NCI-H187 treated with DMSO at 0.1 percent for 48 hours (cell line): ENCODE measurements at places on chromosomes 7 and 10.

GRCh38 chr7:71486856-71487628, 355.1 kb downstream of the GALNT17 start:
- no peak for DNase-seq

DNA sequence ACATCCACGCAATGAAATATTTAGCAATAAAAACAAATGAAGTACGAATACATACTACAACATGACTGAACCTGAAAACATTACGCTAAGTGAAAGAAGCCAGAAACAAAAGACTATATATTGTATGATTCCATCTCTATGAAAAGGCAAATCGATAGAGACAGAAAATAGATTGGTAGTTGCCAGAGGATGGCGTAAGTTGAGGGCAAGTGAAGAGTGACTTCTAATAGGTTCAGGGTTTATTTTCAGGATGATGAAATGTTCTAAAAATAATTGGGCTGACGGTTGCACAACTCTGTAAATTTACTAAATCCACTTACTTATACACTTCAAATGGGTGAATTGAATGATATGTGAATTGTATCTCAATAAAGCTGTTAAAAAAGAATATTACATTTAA, 39.5 kb upstream of the TECTB start:
- DNase-seq = no peak

DNA sequence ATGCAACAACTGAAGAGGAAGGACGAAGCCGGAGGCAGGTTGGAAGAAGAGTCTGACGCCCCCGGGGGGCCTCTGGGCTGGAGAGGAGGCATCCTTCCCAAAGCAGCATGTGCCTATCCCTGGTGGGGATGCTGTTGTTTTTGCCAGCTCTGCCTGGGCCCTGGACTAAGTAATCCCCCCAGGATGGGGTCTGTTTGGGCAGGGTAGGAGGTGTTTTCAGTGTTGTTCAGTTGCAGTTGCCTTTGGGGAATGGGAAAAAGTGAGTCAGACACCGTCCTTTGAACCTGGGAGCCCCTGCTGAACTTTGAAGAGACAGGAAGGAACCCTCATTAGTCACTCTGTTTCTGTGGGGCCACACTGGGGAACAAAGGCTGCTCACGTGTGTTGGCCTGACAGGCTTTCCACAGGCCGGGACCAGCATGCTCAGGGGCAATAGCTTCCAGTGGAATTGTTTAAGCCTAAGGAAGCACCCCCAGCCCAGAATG, 35.2 kb upstream of the GDF10 start:
- no peak for DNase-seq

DNA sequence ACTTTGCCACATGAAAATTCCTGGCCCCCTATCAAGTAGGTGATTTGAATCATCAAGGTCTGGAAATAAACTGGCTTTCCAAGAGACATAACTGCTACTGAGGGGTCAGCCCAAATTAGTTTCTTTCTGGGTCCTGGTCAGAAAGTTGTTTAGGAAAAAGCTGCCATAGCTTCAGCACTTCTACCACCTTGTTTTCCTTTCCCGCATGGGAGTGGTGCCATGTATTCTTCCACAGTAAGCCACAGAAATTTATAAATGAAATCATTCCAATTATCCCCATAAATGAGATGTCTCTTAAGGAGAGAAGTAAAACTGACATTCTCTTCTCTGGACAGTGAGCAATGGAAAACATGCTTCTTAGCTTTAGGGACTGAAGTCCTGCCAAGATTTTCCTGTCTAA, 80.8 kb downstream of the PHYHIPL start:
- DNase-seq = no peak

- no peak for DNase-seq
Observed at GRCh38 chr7:103307503-103308231, 10.4 kb downstream of the PMPCB start.

- DNase-seq = no peak
Observed at GRCh38 chr10:119640384-119640783, 10.8 kb upstream of the BAG3 start.

GRCh38 chr10:46528675-46529615, 27.5 kb downstream of the GPRIN2 start:
- no peak for DNase-seq

DNA sequence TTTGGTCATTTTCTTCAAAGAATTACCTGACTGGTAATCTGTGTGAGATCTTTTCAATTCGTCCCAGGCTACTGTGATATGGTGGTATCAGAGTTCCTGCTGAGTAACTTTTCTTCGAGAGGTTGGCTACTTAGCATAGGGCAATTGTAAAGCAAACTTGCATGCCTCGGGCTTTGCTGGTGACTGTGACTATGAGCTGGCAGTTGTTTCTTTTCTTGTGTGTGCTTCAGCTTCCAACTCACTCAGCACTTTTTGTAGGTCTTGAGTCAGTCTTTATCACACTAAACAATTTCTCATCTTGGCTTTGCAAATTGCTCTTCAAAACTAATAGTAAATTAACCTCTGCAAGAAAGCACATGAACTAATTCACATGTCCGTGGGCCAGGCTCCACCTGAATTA, 44.3 kb downstream of the PRR15 start:
- no peak for DNase-seq

DNA sequence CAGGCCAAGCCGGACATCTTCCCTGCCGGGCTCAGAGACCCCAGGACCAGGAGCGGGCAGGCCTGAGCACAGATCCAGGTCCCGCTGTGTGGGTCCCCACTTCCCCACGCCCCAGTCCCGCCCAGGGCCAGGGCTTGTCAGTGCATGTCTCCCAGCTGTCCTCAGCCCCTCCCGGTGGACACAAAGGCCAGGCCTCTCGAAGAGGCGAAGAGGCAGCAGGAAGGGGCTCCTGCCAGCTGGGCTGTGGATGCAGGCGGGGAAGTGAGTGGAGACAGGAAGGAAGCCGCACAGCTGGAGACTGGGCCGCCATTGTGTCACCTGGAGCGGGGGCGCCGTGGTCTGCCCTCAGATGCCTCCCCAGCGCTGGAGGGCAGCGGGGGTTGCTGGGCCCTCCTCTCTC, 4.8 kb downstream of the GRIFIN start:
- no peak for DNase-seq

- no peak for DNase-seq
Observed at GRCh38 chr7:33895025-33895804, 10.1 kb upstream of the BMPER start.

DNA sequence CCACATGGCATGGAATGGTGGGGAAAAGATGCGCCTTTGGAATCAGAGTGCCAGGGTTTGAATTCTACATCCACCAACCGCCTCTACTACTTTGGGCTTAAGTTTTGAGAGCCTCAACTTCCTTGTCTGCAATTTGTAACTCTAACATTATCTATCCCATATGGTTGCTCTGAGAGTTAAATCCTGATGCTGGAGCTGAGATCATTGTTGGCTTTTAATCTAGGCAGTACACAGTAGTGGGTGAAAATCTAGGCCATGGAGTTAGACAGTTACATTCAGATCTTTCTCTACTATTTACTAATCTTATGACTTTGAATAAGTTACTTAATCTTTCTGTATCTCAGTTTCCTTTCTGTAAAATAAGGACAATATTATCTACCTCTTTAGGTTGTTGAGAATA, 149.7 kb upstream of the AOAH start:
- DNase-seq = no peak

DNA sequence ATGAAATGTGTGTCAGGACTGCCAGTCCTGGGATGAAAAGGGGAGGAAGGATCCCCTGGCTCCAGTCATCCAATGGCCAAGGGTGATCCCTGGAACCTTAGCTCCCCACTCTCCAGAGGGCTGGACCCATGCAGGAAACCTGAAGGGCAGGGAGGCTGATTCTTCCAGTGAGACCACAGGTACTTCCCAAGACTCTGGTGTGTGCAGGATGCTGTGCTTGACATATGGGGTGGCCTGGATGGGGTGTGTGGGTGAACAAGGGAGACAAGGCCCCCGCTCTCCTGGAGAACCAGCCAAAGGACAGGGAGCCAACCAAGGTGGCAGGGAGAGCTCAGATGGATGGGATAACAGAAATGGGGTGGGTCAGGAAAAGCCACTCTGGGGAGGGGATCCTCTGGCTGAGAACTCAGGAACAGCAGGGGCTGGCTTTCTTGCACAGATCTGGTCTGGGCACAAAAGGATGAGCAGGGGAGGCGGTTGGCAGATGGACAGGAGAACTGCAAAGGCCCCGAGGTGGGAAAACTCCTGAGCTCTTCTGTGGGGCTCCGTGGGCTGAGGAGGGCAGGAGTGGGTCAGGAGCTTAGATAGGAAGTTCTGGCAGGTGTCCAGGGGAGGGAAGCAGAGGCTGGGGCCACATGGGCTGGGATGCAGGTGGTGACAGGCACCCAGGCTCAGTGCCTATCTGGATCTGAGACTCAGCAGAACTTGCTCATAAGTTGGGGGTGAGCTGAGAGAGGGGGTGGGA, 100.6 kb downstream of the ARHGAP22 start:
- no peak for DNase-seq

DNA sequence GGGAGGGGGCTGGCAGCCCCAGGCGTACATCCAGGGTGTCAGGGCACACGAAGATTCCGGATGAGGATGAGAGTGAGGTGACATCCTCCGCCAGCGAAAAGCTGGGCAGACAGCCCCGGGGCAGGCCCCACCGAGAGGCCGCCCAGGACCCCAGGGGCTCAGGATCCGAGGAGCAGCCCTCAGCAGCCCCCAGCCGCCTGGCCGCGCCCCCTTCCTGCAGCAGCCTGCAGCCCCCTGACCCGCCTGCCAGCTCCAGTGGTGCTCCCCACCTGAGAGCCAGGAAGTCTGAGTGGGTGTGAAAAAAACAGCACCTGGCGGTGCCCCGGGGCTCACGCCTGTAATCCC, 3.2 kb downstream of the GJD4 start:
- DNase-seq = no peak

DNA sequence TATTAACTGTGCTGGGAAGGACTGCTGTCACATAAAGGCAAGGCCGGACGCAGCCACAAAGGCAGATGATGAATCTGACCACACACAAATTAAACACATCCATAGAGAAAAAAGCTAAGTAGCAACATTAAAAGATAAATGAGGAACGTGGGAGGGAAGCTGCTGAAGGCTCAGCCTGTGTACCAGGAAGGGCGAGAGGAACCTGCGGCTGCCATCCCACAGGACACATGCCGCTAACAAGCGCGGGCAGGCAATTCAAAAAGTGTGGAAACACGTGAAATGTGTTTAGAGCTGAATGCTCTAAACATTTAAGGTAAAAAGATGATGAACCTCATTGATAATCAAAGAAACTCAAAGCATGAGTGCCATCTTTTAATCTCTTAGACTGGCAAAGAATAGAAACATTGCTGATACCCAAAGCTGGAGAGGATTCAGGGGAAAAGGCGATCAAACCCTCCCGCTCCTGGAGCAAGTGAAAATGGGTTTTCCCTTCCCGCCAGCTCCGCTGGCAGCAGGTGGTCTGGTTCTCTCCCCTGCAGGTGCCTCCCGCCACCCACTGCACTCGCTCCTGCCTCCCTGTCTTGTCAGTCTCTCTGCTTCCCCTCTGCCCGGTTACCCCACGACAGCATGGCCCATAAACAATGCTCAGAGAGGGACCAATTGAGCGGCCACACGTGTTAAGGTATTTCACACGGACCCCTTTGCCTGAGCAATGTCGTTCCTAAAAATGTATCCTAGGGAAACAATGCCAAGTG, 4.2 kb downstream of the STK32C start:
- no peak for DNase-seq

- DNase-seq = no peak
Observed at GRCh38 chr10:102416283-102416682, 2.3 kb downstream of the PSD start.

- no peak for DNase-seq
Observed at GRCh38 chr10:6729071-6729774, 149.1 kb upstream of the PRKCQ start.

- DNase-seq = no peak
Observed at GRCh38 chr10:33773253-33773573, 438.7 kb upstream of the NRP1 start.

DNA sequence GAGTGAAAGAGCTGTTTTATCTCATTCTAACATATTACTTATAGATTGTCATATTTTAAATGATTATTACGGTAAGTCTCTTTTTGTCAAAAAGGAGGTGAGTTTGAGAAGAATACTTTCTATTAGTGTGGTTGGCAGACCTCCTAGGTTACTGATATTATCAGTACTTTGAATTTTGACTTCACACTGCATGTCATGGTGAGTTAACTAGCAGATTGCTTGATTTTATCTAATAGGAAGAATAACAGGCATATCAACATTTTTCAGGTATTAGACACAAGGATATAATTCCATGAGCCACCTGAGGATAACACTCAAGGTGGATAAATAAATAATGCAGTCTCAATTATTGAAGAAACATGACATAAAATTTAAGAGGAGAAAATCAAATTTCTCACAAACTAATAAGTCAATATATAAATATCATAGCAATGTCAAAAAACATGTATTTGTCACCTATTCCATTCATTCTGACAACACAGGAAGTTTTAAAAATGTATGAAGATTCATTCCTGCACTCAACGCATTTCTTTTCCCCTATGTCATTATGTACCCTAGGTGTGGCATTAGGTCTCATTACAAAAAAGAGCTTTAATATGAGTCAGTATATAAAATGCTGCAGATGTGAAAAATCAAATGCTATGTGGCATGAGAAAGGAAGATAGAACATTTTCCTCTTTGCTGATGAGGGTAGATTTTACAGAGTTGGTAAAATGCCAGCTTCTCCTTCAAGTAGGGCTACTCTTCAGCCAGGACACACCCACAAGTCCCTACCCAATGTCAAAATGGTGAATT, 1621.6 kb downstream of the REEP3 start:
- no peak for DNase-seq

- no peak for DNase-seq
Observed at GRCh38 chr7:95996886-95997285, 224.5 kb downstream of the DYNC1I1 start.

DNA sequence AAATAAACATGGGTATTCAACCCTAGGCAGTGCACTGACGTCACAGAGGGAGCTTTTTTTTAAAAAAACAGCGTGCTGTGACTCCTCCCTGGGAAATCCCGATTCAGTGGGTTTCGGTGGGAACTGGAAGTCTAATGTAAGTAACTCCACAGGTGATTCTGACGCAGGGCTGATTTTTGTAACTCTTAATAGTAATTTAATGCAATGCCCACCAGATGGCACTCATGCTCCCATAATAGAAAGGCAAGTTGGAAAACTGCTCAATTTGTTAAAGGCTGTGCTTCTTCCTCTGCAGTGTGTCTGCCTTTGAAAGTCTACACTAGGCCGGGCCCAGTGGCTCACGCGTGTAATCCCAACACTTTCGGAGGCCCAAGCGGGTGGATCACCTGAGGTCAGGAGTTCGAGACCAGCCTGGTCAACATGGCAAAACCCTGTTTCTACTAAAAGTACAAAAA, 10.9 kb upstream of the RSU1 start:
- DNase-seq = peak; percentile 4

DNA sequence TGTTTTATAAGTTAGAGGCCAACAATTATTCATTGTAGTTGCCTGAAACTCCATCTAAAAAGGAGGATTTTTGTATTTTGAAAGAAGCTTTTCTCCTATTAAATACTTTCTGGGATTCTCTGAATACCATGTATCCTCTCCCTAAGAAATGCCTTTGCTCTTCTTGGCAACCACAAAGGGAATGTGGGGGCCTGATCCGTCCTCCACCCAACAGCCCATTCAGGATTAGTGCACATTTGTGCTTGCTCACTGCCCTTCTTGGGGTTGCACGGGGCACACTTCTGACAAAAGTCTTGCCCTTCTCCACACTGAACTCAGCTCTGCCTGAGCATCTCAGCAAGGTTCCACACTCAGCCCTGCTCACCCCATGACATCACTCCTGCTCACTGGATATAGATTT, 194.2 kb downstream of the SLC25A13 start:
- DNase-seq = no peak

- no peak for DNase-seq
Observed at GRCh38 chr7:29230871-29231345, 36.3 kb downstream of the CHN2 start.
